ENCODE measurements at places on chromosomes 11 and 22.

DNA sequence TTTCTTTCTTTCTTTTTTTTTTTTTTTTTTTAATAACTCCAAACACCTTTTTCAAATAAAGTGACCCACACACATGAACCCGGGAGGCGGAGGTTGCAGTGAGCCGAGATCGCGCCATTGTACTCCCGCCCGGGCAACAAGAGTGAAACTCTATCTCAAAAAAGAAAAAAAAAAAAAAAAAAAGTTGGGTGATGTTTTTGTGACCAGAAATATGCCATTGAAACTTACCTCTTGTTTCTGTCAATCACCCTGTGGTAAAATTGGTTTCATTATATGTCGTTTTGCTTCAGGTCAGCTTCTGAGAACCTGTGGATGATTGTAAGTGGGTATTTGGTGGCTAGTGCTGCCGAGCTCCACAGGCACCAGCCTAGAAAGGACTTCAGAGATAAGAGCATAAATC, 238.8 kb downstream of the TBC1D22A start:
- no peak for DNase-seq

- no peak for DNase-seq
These were observed 5.5 kb downstream of the APOL2 start for GRCh38 chr22:36233796-36234195.

DNA sequence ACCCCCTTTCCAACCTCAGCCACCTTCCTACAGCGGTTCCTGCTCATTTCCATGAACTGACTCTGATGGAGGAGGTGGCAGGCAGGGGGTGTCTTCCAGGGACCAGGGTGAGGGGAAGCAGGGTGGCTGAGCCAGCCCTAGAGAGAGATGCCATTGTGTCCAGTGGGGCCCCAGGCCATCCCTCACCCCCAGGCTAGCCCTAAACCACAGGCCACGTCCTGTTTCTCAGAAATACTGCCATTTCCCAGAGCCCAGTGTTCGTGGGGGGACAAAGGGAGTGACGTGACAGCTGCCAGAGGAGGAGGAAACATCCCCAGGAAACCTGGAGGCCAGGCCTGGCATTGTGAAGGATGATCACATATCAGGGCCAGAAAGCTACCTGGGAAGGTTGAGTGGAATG, 39.5 kb downstream of the CHRDL2 start:
- DNase-seq: no peak

- DNase-seq: no peak
These were observed 1.3 kb downstream of the C11orf42 start for GRCh38 chr11:6206456-6207180.

- no peak for DNase-seq
These were observed 491.2 kb upstream of the LRRC4C start for GRCh38 chr11:41950470-41951143.

DNA sequence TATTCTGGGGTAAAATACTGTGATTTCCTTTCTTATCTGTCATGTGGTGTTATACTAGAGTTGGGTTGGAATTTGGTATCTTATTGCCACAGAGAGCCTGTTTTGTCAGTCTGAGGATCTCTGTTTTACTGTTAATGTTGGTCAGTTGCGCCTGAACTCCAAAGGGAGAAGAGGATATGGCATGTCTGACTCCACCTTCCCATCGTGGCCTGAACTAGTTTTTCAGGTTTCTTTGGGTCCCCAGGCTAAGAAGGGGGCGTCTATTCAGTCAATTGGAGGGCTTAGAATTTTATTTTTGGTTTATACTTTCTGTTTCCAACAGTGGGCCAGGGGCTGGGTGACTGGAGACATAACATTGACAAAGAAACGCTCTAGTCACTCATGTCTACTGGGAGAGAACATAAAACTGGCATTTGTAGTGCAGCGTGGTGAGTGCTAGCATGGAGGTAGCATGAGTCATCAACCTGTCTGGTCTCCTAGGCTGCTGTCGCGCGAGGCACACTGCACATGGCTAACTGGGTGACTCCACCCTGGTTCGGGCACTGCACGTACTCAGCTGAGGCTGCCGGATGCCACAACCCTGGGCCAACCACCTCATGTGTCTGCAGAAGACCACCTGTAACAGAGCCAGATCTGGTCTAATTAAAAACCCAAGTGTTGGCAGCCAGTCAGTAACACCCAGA, 120.1 kb upstream of the OR9Q1 start:
- DNase-seq: no peak

- DNase-seq: no peak
These were observed 1320.4 kb downstream of the LRRC4C start for GRCh38 chr11:40139066-40139465.

GRCh38 chr11:8739309-8739793, 56.8 kb downstream of the RPL27A start:
- DNase-seq: no peak

DNA sequence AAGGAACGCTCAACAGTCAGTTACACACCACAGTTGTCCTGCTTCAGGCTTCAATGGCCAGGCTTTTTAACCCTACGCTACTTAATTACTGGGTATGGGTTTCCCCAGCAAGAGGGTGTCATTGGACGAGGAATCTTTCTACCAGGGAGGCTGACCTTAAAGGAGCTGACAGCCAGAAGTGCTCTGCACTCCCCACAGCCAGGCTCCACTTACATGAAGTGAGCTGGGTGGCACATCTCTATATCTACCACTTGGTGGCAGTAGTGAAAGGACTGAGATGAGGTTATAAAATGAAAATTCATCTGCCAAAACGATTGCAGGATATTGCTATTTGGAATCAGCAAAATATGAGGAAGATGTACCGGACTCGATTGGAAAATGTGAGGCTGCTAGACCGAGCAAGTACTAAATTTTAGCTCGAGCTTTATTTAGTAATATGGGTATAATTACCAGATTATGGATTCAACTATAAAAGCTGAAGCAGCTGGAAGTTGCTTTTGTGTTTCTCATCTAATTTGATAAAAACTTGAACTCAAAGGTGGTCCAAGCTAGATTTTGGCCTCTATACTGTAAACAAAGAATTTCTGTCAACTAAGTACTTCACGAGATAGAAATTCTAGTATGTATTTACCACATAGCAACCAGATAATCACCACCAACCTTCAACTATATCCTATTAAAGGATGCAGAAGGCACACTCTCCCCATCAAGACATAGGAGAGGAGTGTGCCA, 53.9 kb upstream of the CEP126 start:
- no peak for DNase-seq

DNA sequence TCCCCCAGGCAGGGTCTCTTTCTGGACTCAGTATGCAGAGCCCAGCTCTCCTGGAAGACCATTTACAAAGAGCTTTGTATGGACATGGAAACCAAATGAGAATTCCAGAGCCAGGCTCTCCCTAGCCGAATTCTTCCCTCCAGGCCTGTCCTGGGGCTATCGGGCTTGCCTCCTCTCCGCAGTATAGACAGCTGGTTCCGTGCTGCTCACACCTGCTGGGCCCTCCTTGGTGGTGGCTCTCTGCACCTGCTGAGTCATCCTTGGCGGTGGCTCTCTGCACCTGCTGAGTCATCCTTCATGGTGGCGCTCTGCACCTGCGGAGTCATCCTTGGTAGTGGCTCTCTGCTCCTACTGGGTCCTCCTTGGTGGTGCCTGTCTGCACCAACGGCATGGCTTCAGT, 743.5 kb downstream of the BRD1 start:
- DNase-seq: no peak

DNA sequence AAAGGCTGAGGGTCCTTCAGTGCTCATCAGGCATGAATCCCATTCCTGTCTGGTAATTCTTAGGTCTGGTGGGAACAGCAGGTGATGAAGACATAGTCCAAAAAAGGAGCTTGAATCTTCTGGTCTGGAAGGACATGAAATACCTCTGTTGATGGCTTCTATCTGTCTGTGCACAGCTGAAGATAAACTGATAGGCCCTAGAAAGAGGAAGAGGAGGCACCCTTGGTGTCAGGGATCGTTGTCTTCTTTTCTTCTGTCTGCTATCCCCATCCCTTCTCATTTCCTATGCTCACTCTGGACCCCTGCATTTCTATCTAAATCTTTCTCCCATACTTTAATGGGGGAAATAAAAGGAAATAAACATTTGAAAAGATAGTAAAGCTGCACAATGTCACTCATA, 9.4 kb downstream of the AGBL2 start:
- DNase-seq: no peak

DNA sequence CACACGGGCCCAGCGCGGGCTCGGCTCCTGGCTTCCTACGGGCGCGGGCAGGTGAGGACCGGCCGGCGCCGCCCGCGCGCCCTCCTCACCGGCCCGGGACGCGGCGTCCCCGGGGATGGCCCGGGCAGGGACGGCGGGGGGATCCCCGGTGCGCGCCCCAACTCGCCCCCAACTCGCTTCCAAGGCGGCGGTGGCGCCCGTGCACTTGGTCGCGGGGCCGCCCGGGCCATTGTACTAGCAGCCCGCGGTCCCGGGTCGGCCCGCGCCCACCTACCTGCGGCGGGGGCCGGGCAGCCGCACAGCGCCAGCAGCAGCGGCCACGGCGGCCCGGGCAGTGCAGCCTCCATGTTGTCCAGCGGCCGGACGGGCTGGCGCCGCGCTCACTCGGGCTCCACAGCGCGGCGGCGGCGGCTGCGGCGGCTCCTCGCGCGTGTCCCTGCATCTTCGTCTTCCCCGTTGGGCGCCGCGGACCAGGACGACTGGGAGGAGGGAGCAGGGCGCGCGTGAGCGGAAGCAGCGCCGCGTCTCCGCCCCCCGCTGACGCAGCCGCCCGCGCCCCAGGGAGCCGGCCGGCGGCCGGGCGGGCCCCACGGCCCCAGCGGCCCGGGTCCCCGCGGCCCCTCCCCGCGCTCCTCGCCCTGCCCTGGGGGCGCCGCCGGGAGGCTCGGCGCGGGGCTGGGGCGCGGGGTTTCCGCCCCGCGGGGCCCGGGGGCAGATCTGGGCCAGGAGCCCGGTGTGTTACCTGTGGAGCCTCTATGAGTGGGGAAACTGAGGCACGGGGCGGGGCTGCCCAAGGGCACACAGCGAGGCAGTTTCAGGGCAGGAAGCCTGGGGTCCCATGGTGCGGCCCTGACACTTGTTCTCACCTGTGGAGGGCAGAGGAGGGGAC, 159.3 kb upstream of the GRK3 start:
- DNase-seq: peak; percentile 53

DNA sequence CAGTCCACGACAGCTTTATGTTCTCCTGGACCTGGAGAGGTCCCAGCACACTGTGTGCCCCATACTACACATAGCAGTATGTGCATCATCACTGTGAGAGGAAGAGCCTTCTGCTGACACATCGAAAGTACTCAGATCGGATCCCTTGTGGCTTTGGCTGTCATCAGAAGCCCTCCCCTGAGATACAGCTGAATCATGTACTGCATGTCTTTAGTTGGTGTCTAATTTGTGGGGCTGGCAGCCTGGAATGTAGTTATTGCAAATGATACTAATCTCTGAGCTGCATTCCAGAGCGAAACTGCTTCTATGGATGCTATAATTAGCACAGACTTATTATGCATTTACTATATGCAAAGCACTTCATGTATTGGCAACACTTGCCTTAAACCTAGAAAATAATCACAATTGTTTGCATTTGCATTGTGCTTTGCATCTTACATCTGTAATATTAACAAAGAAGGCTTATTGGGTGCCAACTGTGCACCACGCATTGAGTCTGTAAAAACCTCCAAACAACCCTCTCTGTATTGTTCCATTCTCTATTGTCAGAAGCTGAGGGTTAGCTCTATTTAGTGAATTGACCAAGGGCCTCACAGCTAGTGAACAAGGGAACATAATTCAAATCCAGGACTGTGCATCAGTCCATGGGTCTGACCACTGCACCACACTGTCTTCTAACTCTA, 89.2 kb upstream of the CRTAM start:
- no peak for DNase-seq

DNA sequence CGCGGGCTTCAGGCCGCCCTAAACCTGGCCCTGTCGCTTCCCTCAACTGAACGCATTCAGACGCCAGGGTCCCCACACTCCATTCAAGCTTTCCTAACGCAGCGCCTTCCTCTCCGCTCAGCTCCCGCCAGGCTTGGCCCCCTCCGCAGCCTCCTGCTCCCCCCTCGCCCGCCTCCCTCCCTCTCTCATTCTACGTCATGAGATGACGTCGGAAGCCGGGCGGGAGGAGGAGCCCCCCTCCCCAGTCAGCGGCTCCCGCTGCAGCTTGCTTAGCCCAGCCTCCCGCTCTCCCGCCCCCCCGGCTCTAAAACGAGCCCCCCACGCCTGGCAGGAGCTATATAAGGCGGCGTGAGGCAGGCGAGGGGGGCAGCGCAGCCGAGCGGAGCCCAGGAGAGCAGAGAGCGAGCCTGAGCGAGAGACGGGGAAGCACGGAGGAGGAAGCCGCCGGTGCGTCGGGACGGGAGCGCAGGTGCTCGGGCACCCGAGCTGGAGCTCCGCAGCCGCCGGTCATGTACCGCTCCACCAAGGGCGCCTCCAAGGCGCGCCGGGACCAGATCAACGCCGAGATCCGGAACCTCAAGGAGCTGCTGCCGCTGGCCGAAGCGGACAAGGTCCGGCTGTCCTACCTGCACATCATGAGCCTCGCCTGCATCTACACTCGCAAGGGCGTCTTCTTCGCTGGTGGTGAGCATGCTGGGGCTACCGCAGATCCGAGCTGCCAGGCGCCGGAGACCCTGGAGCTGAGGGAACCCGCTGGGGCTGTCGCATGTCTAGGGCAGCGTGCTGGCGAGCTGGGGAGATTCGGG, at the start of gene NPAS4:
NPAS4 (plus strand) TSS at position 365 of the 806 bp plus-strand sequence; CDS start at position 510, 145 bp downstream.
- no peak for DNase-seq

DNA sequence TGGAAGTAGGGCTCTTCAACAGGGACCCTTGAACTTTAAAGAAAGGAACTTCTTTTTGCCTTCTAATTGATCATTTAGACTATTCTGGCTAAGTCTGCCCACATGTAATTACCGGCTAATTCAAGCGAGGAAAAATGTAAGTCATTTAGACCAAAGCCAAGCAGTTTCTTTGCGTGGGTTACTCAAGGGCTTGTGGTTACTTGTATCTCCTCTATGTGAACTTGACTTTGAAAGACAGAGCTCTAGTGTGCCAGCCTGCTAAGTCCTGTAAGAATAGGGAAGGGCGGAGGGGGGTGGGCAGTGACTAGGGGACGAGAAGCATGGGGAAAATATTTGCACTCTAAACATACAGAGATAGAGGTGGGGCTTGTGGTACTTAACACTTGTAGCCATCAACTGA, 145.2 kb upstream of the TEAD1 start:
- DNase-seq: no peak

GRCh38 chr22:30225220-30225927, 21.2 kb downstream of the LIF start:
- no peak for DNase-seq

DNA sequence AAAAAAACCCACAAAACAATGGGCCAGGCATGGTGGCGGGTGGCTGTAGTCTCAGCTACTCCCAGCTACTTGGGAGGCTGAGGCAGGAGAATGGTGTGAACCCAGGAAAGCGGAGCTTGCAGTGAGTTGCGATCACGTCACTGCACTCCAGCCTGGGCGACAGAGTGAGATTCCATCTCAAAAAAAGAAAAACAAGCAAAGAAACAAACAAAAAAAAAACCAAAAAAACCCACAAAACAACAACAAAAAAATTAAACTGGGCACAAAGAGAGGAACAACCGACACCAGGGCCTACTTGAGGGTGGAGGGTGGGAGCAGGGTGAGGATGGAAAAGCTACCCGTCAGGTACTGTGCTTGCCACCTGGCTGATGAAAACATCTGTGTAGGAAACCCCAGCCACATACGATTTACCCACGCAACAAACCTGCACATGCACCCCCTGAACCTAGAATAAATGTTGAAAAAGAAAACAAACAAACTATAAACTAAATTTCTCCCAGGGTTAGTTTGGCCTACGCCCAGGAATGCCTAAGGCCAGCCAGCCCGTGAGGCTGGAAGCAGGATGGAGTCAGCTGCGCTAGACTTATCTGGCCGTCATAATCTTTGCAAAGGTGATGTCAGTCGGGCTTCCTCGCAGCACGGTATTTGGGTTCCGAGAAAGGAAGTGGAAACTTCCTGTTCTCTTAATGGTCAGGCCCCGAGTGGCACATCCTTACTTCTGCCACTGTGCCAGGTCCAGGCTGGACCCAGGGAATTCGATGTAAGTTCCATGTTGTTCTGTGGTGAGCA, 21.9 kb upstream of the CYB5R3 start:
- no peak for DNase-seq
